ENCODE measurements at places on chromosomes 4 and X.

GRCh38 chr4:38983787-38984598 lies 48.2 kb downstream of the TMEM156 start:
- DNase-seq, result no peak

- no peak for DNase-seq
These were observed 2.2 kb downstream of the PCDH10 start for GRCh38 chr4:133151341-133151690.

DNA sequence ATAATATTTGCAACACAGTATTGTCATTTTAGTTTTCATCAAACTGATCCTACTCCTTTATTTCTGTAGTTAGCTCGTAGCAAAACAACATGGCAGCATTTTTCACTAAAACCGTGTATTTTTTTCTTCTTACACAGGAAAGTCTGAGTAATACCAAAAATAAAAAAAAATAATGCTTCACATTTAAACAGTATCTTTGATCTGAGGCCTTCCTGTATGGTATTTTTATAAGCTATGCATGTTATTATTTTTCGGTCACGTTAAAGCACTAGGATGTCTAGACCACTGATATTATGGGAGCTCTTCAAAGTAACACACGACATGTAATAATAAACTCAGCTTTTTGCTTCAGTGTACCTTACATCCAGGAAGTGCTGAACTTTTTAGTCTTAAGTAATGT lies 94.1 kb upstream of the SRD5A3 start:
- no peak for DNase-seq

DNA sequence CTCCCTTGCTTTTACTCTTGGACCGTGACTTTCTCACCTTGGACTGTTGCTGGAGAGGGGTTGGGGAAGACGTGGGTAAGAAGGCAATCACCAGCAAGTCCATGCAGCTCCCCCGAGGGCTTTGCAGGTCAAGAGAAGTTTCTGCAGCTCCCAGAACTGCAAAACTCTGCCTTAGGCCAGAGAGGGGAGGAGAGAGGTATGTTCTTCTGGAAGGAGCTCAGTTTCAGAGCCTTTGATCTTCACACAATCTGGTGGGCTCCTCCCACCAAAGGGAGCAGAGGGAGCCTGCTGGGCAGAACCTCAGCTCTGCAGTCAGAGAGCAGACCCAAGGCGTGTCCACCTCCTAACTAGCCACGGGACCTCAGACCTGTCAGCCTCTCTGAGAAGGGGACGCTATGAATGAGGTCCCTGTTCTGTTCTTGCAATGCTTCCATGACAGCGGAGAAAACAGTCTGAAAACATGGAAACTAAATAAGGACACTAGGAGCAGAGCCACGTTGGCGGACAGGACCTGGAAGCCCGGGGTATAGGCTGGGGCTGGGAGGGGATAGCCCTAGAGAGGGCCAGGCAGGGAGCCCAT lies 92.8 kb downstream of the EVC2 start:
- no peak for DNase-seq
